ENCODE measurements at places on chromosomes 5 and 9. TPM values are rescaled to one million over a fixed set of nuclear protein-coding genes. Genes with fewer than 3 reads are reported as not detected.

DNA sequence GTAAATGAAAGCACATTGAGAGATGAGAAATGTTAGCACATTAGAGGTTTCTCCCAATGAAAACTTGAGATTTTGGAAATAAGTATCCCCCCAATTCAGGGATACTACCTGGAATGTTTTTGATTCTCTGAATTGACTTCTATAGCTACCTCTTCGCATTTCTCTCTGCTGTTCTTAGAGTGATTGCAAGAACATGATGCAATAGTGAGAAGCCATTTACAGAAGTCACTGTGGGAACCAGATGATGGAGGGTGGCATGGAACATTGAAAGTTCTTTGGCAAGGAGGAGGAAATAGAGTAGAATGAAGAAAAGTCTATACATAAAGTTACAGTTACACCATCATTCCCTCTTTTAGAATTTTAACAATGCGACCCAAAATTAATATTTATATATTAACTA, 9.2 kb downstream of the NPR3 start:
- no peak overlapping the region for H3K27ac ChIP-seq
- H3K4me1 ChIP-seq = no peaks in the 10 kb centered on the region
- peaks cover 20% of the 10 kb centered on the region for H3K27me3 ChIP-seq
- H3K36me3 ChIP-seq = no peaks in the 10 kb centered on the region
- H3K4me3 ChIP-seq = no peak overlapping the region
- no peak for DNase-seq

GRCh38 chr9:32886021-32886420, 102.7 kb downstream of the TMEM215 start:
- H3K27ac ChIP-seq = no peak overlapping the region
- no peaks in the 10 kb centered on the region for H3K36me3 ChIP-seq
- peaks cover 3% of the 10 kb centered on the region for H3K27me3 ChIP-seq
- H3K4me3 ChIP-seq = no peak overlapping the region
- DNase-seq = no peak
- H3K4me1 ChIP-seq = no peaks in the 10 kb centered on the region

LHX2 gene
- not detected for total RNA-seq

- peaks cover 2% of the 10 kb centered on the region for H3K36me3 ChIP-seq
- no peak overlapping the region for H3K27ac ChIP-seq
- no peak for DNase-seq
- no peaks in the 10 kb centered on the region for H3K4me1 ChIP-seq
Measured at GRCh38 chr5:139156814-139157213, 41.4 kb downstream of the SIL1 start.

GRCh38 chr5:135565266-135565665, 13.5 kb downstream of the CXCL14 start:
- no peaks in the 10 kb centered on the region for H3K36me3 ChIP-seq
- H3K4me3 ChIP-seq = no peak overlapping the region
- H3K4me1 ChIP-seq = peaks cover 4% of the 10 kb centered on the region
- peaks cover 7% of the 10 kb centered on the region for H3K27me3 ChIP-seq
- no peak overlapping the region for H3K27ac ChIP-seq
- DNase-seq = no peak

DIAPH1 gene
- total RNA-seq = 295 TPM

- H3K27me3 ChIP-seq = no peaks in the 10 kb centered on the region
- H3K27ac ChIP-seq = no peak overlapping the region
- peaks cover 40% of the 10 kb centered on the region for H3K36me3 ChIP-seq
Measured at GRCh38 chr9:93071464-93071863, 13.0 kb downstream of the SUSD3 start.

Data from activated CD8-positive, alpha-beta memory T cell treated with anti-CD3 and anti-CD28 coated beads, Interleukin-2, amount 10 ng/mL, durations not matched to agents 7 days and 5 days (primary cell).